ENCODE measurements at places on chromosomes 4 and X.

DNA sequence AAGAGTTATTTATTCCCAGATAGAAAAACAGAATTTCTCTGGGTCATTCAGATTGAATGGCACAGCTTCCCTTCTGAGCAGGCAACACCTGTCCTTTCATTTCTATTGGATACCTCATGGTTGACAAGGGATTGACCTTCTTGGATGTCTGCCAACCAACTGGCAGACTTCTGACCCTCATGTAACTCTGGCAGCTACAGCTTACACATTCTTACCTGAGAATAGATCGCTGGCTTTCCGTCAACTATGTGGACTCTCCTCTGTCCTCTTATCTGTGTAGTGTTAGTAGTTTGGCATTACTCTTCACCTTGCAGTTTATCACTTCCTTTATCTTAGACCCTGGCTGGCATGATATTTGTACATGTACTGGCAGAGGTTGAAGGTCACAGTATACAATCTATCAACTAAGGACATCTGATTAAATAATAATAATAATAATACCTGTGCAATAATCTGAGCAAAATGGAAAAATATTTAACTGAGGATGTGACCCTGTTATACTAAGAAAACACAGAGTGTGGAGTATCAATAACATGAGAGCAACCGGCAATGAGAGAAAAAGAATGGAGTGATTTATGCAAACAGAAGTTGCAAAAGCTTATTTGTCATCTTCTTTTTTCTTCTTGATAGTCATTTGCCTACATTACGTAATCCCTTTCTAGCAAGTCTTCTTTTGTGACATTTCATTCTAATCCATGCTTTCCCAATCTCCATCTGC is 1118.2 kb downstream of the ARAP2 start:
- DNase-seq: no peak

GRCh38 chr4:149280806-149281205 is 534.8 kb downstream of the IQCM start:
- DNase-seq: no peak

- DNase-seq: peak; percentile 54
These were observed 501 bp downstream of the ZNF518B start for GRCh38 chr4:10456595-10457254.

GRCh38 chr4:169135776-169136175 is 125.7 kb upstream of the CBR4 start:
- DNase-seq: no peak

GRCh38 chr4:94588896-94589693 is 137.4 kb downstream of the PDLIM5 start:
- DNase-seq: no peak

- peak; percentile 14 for DNase-seq
These were observed 22.4 kb upstream of the XAGE2 start for GRCh38 chrX:52346174-52347165.

DNA sequence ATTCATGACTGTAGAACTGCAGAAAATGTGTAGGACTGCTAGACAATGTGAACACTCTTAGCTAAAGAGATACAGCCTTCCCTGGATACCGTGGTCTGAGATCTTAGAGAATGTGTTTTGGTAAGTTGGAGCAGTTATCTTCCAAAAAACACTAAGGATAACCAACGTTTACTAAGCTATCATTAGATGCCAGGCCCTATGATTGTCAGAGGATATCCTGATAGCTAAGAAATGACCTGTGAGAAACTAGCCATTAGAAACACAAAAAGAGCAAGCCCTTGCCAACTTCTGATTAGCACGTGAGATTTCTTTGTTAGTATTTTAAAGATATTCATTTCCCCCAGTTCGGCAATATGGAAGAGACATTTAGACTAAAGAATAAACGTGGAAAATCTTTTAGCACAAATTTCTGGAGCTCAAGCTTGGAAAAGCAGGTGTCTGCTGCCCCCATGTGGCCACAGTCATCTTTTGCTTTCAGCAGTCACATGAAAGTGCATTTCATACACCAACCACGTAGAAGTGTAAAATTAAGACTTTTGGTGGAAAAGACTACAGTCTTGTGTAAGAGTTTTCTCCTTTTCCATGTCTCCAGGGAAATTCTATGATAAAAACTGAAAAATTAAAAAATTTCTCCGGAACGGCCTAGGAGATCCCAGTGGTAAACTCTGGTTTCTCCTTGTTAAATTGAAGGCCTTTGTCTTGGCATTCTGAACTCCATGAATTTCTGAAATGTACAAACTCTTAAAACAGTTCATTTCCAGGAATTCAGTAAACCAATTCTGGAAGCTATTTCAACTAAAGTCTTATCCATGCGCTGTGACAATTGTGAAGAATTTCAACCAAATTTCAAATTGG is 136.4 kb downstream of the ZNF674 start:
- peak; percentile 44 for DNase-seq

DNA sequence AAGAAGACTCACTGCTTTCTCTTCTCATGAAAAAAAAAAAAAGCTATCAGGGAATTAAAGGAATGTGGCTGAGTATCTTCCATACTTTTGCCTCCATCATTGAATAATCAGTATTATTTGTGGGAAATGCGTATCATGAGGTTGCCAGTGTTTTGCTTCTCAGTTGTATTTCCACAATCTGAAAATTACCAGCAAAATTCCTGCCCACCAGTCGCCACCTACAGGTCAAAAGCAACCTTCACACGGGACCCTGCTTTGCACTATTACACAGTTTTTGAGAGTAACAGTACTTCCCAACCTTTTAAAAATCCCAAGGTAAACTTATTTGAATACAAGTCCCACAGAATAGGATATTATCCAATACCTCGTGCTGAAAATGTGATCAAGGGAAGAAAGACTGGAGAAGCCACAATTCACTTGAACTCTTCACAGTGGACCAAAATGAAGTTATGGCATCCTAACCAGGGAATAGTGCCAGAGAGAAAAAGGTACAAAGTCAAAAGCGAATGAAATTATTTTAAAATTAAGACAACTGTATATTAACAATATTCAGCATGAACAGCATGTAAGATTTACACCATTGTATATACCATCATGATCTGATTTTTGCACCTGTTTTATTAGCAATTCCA is 30.4 kb downstream of the PGRMC1 start:
- DNase-seq: no peak

GRCh38 chr4:124019749-124020549 is 623.4 kb downstream of the SPRY1 start:
- no peak for DNase-seq

DNA sequence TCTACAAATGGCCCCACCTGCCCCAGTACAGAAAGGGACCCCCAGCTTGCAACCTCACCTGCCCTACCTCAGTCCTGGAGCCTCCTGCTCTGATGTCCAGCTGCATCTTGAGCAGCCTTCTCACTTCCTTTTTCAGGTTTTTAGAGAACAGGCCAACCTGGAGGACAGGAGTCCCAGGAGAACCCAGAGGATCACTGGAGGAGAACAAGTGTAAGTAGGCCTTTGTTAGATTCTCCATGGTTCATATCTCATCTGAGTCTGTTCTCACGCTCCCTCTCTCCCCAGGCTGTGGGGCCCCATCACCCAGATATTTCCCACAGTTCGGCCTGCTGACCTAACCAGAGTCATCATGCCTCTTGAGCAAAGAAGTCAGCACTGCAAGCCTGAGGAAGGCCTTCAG is 3.6 kb downstream of the MAGEA11 start:
- DNase-seq: no peak

DNA sequence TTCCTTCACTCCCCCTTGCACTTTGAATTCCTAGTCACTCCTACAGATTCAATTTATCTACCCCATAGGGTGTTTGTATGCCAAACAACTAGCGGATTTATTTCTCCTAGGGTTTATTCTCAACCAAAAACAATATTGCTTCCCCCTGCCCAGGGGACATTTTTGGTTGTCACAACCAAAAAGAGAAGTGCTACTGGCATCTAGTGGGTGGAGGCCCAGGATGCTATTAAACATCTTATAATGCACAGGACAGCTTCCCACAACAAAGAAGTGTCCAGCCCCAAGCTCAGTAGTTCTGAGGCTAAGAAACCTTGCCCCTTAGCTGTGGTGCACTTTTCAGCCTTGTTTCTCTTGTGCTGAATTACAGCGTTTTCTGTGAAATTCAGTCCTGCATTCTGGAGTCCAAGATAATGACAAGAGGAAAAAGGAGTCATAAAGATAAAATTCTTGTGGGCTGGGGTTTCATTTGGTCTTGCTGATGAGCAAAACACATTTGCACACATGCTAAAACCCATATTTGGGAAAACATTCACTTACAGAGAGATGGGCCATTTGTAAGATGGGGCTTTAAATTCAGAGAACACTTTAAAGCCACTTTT is 11.2 kb upstream of the SYTL4 start:
- no peak for DNase-seq

DNA sequence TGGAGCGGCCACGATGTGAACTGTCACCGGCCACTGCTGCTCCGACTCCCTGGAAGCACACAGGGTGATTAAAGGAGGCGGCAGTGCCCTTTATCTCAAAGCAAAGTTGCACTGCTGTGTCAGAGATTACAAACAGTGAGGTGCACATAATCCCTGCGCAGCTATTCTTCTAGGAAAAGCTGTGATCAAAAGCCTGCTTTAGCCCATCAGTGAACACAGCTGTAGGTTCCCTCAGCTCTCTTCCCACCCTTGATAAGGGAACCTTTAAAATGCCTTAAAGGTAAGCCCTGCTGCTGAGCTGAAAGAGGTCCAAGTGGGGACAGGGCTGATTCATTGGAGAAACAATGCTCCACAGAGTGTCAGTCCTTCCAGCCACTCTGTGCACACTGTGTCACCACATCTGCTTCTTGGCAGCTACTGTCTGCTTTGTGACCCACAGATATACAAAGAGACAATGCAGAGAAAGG is 127.6 kb downstream of the EIF4E start:
- no peak for DNase-seq

- DNase-seq: no peak
These were observed 122.6 kb upstream of the ANK2 start for GRCh38 chr4:112926819-112927218.

DNA sequence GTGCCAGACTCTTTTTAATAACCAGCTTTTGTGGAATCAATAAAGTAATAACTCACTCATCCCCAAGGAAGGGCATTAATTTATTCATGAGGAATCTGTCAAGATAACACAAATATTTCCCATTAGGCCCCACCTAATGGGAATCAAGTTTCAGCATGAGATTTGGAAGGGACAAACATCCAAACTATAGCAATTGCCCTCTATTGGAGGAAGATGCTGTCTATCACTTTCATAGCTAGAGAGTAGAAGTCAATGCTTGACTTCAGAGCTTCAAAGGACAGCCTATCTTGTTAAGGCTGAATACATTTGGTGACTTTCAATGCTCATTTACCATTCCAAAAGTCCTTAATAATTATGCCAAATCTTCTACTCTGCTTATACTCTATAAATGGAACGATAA is 84.9 kb upstream of the ATOH1 start:
- no peak for DNase-seq

Data from stimulated activated naive CD4-positive, alpha-beta T cell treated with Interleukin-2 at 50 U/mL for 16 hours (primary cell).